ENCODE measurements at places on chromosomes 16 and 17.

- no peak for DNase-seq
Measured at GRCh38 chr17:73902416-73903181, 258.4 kb upstream of the SDK2 start.

GRCh38 chr17:44971776-44972483, 3.8 kb upstream of the C1QL1 start:
- DNase-seq = no peak

GRCh38 chr16:17509194-17509593, 38.4 kb upstream of the XYLT1 start:
- DNase-seq = no peak

DNA sequence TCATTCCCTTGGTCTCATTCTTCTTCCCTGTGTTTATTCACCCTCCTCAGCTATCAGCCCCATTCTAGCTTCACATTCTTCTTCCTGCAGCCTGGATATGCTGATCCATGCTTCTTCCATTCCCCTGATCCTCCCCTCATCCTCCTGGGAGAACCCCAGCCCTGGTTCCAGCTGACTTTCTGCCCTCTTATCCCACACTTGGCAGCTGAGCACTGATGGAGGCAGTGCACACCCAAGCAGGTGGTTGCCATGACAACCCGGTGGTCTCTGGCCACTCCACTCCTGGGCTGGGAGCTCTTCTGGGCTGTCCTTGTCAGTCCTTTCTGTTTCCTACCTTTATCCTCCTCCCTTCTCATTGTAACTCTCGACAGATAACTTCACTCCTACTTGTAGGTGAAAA, 16.7 kb upstream of the TUBG2 start:
- DNase-seq = no peak

GRCh38 chr17:40122999-40123810, 1.4 kb downstream of the MSL1 start:
- DNase-seq = peak; percentile 19

DNA sequence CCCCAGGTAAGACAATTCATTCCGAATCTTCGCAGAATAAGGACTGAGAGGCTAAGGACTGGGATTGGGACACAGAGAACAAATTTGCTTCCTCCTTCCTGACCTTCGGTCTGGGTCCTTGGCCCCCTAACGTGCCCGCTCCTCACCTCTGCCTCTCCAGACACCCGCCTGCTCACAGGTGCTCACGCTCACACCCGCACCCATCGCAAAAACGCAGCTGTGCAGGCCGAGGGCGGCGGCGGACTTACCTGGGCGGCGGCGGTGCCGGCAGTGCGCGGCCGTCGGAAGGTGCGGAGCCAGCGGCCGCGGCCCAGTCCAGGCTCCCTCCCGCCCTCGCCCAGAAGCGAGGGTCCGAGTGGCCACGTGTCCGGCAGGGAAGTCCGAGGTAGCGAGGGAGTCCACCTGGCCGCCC, 7.1 kb upstream of the HOXB9 start:
- DNase-seq = no peak

Measured in MV-4-11 (cell line).